ENCODE measurements at places on chromosomes 4 and X.

GRCh38 chrX:16100673-16101072, 22.7 kb upstream of the GRPR start:
- no peak for DNase-seq

DNA sequence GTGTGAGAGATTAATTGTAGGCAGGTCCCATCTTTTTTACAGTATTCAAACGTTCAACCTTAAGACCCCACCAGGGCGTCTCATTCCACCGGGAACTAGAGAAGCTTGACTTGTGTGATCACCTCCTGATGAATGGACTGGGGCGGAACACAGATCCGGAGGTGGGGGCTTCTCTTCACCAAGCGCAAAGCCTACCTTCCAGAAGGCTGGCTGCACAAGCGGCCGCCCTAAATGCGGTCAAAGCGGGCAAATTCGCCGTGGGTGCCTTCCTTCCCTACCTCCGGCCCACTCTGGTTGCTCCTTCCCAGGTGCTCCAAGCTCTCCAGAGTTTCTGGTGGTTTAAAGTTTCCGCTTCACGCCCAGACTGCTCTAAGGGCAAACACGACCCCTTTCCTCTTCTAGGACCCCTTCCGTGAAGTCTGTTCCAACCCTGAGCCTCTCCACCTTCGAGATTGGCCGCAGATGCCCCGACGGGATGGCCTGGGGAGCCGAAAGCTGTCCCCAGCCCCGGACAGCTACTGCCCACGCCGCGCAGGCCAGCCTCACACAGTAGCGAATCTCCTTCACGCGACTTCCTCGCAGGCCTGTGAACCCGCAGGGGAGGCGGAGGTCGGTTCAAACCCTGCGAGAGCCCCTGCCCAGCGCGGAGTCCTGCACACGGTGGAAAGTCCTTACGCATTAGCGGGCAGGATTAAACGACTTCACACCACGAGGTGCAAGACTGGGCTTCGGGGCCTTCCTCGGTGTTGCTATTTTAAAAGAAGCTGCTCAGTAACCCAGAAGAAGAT, 1.6 kb upstream of the WWC2 start:
- DNase-seq, result no peak

DNA sequence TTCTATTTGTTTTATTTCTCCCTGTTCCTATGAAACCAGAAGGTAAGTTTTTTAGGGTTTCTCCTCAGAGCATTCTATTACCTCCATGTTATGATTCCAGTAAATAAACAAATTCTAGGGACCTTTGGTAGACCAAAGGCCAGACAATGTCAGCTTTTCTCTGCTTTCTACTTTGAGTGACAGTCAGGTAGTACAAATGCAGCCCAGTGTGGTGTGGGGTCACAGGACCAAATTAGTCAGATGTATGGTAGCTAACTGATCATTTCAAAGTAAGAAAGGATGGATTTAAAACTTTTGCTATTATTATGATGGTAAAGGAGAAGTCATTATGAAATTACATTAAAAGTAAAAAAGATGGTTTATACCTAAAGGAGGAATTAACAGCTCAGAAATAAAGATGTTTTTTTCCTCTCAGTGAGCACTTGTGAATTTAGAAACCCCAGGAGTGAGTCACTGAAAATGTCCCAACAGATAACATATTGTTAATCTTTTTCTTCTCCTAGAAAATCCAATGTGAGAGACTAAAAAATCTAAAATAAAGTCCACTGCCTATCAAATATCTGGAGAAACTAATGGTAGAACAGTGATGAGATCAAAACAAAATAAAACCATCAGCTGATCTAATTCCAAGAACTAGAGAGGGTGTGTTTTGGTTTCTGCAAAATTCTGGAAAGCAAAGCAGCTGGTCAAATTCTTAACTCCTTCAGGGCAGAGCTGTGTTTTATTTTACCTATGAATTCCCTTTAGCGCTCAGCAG, 16.6 kb upstream of the KLHL2 start:
- DNase-seq, result no peak

- no peak for DNase-seq
Observed at GRCh38 chrX:131588995-131589394, 45.1 kb downstream of the OR13H1 start.

DNA sequence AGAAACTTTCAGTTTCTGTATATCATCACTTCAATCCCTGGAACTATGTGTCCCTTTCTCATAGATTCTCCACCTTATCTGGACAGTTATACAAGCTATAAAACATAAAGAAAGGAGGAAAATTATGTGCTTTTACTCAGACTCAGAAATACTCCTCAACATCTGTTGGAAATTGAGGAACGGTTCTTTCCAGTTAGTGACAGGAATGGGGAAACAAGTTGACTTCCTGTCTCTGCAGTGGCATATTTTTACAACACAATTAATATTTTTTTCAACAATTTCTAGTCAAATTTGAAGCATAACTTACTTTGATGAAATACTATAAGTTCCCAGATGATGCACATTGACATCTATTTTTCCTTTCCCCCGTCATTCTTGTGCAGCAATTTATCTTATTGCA, 27.9 kb downstream of the ABHD18 start:
- DNase-seq, result no peak

DNA sequence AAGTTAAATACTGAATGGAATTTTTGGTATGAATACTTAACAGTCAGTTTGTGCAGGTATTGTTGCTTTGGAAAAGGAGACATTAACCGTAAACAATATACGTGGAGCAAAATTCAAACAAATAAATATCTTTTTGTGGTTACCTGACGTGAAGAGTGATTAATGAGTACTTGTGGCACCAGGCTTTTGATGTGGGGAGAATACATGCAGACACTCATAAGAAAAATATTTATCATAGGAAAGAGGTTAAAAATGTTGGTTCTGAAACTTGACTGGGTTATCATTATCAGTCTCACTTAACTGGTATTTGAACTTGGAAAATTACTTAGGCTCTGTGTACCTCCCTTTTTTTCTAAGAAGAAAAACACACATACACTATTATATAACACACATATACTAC, 136.4 kb upstream of the NDST4 start:
- no peak for DNase-seq

GRCh38 chrX:26470941-26471340, 255.0 kb downstream of the MAGEB5 start:
- no peak for DNase-seq

DNA sequence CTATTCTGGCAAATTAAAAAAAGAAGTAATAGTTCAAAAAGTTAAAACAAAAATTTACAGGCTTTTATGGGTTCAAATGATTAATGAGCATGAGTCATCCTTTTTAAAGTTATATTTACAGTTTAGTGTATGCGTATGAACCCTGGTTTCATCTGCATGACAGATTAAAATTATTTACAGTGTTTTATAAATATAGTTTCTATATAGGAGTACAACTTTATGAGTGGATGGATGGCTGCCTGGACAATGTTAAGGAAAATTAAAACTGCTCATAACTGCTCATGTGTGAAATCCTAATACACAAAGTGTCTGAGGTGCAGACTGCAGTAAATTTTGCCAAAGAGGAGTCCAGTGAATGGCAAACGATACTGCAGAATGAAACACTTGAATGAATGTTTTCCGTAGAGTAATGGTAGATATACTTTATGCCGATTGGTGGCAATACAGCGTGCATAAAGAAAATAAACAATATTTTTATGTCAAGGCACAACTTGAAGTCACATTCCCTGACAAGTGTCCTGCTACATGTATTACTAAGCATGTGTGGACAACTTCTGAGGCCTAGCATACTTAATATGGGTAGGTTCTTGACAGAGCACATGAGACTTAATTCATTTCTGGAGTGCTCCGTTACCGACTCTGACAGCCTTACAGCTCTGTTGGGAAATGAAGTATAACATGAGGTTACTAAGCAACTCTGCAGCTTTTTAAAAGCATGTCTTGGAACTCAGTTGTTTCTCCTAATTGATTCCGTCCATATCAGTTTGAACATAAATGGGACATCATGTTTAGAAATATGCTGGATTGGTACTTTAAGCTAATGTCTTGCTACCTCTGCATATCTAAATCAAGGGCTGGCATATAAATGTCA, 985.6 kb upstream of the PCDH7 start:
- no peak for DNase-seq

- DNase-seq, result no peak
Observed at GRCh38 chrX:153244767-153245166, 65.7 kb downstream of the MAGEA1 start.

- DNase-seq, result no peak
Observed at GRCh38 chr4:36651253-36651652, 369.8 kb downstream of the DTHD1 start.

DNA sequence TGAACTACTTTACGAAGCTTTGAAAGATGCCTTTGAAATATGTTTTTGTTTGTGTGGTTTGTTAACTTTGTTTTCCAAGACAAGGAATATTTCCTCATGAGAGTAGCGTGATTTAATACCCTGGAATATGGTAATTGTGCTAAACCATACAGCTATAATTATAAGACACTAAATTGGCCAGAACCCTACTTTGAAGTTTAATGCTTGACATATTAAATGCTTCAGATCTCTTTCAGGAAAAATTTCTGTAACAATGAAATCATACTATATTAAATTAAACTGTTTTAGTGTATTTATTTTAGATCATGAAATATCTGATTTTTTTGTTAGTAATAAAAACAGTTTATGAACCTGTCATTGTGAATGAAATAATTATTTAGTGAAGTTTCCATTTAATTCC, 63.5 kb downstream of the DCLK2 start:
- DNase-seq, result no peak

- no peak for DNase-seq
Observed at GRCh38 chrX:65587616-65588526, 53.3 kb upstream of the LAS1L start.

DNA sequence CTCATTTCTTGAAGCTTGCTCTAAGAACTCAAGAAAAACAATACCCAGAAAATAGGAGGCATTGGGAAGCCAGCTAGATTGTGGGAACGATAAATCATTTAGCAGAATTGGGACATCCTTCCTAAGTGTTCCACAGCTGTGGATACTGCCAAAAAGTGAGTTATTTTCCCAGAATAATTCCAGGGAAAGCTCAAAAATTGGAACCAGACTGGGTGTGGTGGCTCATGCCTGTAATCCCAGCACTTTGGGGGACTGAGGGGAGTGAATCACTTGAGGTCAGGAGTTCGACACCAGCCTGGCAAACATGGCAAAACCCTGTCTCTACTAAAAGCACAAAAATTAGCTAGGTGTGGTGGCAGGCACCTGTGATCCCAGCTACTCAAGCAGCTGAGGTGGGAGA, 68.2 kb upstream of the GK2 start:
- no peak for DNase-seq

- no peak for DNase-seq
Observed at GRCh38 chrX:41556958-41557357, 109.8 kb downstream of the NYX start.

DNA sequence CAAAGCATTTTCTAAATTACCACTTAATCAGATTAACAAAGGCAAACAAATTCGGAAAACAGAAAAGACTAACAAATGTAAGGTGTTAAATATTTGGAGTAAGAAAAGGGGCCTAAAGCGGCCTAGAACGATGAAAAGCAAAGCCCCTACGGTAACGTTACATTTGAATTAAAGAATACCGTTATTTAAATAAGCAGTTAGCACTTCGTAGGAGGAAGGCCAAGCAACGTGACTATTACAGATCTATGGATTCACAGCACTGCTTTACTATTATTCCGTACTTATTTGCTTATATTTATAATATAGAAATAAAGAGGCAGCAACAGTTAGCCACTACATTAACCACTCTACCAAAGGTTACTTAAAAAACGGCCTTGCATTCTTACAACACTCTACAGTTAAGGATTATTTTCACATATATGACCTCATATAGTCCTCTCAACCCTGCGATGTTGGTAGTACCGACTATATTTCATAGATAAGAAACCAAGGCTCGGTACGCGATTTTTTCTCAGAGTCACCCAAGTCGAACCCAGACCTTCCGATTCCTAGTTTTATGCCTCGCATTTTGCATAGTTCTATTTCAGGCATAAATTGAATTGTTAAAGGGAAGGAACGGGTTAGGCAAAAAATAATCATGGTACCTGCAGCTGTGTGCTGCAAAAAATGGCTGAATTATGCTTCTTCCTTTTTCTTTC, 2.9 kb downstream of the KLHL15 start:
- DNase-seq, result no peak

DNA sequence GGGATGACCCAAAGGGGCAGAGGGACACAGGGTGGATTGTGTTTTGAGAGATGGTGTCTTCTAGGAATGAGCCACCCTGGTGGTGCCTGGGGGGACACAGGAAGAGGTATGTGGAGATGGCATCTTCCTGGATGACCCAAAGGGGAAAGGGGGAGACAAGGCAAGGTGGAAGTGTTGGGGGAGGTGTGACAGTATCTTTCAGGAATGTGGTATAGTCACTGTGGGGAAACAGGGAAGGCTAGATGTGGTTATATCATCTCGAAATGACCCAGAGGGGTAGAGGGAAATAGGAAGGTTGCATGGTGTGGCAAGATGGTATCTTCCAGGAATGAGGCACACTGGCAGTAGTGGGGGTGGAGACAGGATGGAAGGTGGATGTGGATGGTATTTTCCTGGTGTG, 62.9 kb downstream of the MAOA start:
- DNase-seq, result no peak

GRCh38 chrX:129626026-129626425, 28.7 kb downstream of the APLN start:
- DNase-seq, result no peak

- no peak for DNase-seq
Observed at GRCh38 chr4:7771056-7771455, 168.6 kb downstream of the AFAP1 start.

DNA sequence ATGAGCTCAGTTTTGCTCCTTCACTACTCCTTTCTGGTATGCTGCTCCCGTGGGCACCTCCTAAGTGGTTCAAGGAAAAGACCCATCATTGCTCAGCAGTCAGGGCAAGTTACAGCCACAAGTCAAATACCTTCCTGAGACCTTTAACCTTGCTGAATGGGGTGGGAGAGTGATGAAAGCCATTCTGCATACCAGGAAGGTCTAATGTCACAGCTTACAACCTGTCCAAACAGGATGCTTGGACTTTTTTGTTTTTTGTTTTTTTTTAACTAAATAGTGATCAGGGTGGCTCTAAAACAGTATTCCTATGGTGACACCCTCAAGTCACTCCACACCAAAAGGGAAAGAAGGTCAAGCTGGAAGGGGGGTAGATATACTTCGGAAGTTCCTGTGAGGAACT, 93.1 kb downstream of the GPC3 start:
- no peak for DNase-seq

DNA sequence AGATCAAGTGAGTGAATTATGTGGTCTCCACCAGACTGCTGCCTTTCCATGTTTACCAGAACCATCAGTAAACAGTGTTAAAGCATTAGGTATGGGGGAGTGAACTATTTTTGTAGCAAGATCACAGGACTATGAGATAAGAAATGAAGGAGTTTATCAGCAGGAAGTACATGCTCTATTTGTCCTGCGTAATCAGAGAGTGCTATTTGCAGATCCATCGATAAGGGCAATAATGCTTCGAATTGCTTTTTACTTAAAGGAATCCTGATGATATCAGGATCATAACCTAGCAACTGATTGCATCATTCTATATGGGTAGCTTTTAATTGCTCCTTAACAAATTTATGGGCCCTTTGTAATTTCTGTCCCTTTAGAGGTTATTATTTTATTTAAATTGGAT, 57.1 kb downstream of the RBM46 start:
- DNase-seq, result no peak

- DNase-seq, result no peak
Observed at GRCh38 chr4:11404431-11404830, 24.3 kb downstream of the HS3ST1 start.

GRCh38 chr4:124386648-124387047, 325.9 kb downstream of the ANKRD50 start:
- DNase-seq, result no peak

All from H1 (cell line).